ENCODE measurements at places on chromosomes 3 and 15.

- DNase-seq = no peak
These were observed 297.6 kb upstream of the CHRNA7 start for GRCh38 chr15:31732726-31733125.

DNA sequence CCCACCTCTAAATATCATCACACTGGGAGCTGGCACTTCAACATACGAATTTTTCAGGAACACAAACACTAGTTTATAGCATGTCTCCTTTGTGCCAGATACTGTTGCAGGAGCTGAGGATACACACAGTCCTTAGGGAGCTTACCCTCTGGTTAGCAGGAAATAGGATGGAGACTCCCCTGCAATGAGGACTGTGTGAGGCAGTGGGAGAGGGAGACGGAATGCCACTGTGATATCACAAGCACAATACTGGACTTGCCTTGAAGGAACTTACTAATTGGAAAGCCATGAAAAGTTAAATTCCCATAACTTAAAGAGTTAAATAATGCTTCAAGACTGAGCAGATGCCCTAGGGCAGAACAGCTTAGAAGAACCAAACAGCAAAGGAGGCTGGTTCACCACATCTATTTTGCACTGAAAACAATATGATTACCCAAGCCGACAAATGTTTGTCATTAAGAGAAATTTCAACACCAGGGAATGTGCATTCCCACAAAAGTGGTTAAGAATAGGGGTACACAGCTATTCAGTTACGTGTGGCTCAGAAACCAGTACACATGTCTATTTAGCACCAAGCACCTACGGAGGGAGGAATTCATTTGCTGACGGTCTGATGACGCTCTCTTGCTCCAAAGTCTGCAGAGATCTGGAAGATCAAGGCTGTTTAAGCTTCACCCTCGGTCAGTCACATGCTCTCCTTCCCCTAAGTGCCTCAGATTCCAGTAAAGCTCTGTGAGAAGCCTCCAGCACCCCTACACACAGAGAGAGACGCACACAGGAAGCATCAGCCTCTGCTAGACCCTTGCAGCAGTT lies 5.2 kb downstream of the TBC1D2B start:
- DNase-seq = no peak

DNA sequence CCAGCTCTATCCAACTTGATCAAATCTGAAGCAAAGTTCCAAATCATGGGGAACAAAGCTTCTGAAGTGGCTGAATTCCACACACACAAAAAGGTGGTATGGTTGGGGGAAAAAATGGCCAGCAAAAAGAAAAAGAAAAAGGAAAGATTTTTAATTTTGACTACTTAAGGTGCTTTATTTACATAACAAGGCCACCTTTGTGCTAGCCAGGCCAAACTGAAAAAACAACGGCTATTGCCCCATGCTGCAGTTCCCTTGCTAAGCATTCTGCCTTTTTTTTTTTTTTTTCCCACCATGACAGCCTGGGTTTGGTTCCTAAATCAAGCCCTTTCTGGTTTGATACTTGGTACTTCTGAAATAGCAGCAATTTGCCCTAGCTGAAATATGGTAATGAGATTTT lies 66.5 kb upstream of the DAZL start:
- no peak for DNase-seq

GRCh38 chr3:62211675-62212429 lies 161.5 kb downstream of the FEZF2 start:
- DNase-seq = no peak

GRCh38 chr3:55621648-55622047 lies 134.5 kb upstream of the WNT5A start:
- DNase-seq = no peak

DNA sequence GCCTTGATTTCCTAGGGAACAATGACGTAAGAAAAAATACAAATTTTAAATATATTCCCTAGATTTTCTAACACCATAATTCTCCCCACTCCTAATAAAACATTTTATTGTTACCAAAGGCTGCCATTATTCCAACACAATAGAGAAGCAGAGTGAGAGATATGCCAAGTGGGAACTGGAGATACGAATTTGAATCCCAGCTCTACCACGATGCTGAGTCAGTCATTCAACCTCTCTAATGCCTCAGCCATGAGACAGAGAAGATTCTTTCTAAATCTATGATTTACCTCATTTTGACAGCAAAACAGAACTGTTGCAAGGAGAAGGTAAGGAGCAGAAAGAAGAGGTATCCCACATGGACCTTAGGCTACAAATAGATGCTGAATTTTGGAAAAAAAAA lies 112.5 kb downstream of the IGF2BP2 start:
- DNase-seq = peak; percentile 5

GRCh38 chr3:170914690-170915089 lies 6.3 kb upstream of the EIF5A2 start:
- DNase-seq = no peak

DNA sequence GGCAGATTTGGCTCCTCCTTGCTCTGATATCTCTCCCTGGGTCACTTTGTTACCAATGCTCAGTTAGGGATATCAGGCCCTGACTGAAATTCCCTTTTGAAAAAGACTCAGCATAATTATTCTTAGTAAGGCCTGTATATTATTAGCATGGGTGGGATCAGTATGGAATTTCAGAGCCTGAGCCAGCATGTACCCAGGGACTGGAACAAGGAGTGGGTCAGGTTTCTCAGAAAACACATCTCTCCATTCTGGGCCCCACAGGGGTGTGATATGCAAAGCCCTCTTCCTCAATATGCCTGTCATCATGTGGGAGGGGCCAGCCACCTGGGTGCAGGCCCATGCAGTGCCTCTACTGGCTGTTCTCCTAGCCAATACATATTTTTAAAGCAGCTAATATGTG lies 423.2 kb downstream of the EPHB1 start:
- peak; percentile 86 for DNase-seq

GRCh38 chr3:177615015-177615414 lies 417.7 kb upstream of the TBL1XR1 start:
- no peak for DNase-seq

GRCh38 chr15:61780278-61780980 lies 279.8 kb downstream of the VPS13C start:
- no peak for DNase-seq

GRCh38 chr3:11536132-11536935 lies 107.4 kb downstream of the VGLL4 start:
- DNase-seq = peak; percentile 68

DNA sequence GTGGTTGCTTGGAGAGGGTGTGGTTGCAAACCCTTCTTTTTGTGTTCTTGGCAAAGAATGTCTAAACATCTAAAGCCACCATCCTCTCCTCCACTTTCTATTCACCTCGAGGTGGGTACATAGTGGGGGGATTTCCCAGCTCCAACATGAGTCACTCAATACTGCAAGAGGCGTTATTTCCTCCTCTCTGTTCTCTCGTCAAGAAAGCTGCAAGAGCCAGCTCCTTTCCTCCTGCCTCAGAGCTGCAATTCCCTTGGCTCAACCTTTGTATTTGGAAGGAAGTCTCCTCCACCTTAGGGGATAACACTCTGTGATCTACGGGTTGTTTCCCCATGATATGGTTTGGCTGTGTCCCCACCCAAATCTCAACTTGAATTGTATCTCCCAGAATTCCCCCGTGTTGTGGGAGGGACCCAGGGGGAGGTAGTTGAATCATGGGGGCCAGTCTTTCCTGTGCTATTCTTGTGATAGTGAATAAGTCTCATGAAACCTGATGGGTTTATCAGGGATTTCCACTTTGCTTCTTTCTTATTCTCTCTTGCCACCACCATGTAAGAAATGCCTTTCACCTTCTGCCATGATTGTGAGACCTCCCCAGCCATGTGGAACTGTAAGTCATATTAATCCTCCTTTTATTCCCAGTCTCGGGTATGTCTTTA lies 138.4 kb downstream of the PLCL2 start:
- no peak for DNase-seq

GRCh38 chr3:151584566-151584965 lies 123.7 kb upstream of the IGSF10 start:
- DNase-seq = no peak

- no peak for DNase-seq
These were observed 492.9 kb downstream of the GBE1 start for GRCh38 chr3:81268526-81268925.

DNA sequence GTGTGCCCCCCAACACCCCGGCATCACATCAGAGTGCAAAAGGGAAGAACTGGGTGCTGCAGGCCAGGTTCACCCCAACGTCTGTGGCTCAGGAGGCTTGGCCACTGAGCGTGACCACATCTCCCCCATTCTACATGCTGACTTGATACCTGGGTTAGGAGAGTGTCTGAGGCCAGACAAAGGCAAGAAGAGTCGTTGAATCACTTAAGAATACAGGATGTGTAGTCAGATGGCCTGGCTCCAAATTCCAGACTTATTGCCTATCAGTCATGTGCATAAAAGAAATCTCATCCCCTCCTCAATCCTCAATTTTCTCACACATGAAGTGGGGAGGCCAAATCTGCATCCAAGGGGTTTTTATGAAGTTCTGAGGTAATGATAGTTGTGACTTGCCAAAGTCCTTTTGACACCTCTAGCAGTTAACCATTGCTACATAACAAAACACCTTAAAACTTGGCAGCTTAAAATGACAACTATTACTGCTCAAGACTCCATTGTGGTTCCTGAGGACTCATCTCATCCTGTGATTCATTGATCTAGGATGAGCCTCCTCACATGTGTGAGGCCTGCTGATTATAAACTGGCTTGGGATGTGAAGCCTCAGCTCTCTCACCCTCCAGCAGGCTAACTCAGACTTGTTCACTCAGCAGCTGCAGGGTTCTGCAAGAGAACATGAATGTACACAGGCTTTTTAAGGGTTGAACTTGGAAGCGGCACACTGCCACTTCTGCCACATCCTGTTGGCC lies 138.8 kb upstream of the TLE3 start:
- DNase-seq = peak; percentile 32

DNA sequence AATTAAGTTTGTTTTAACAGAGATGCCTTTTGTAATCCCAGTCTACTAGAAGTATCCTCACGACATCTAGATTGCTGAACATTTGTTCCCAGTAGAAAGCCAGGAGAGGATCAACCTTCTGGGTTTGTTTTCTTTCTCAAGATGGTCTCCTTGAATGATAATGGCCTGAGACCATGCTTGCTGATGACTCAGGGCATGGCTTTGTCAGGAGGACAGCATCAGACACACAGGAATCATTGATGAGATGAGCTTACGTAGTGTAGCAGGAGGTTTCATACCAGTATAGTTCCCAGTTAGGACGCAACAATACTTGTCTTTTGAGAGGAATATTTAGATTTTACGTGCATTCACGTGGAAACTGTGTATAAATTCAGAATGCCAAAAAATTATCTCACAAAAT lies 38.6 kb downstream of the ATP1B3 start:
- no peak for DNase-seq

Data from endodermal cell (in vitro differentiated cells).